ENCODE measurements at places on chromosomes 16 and 17.

DNA sequence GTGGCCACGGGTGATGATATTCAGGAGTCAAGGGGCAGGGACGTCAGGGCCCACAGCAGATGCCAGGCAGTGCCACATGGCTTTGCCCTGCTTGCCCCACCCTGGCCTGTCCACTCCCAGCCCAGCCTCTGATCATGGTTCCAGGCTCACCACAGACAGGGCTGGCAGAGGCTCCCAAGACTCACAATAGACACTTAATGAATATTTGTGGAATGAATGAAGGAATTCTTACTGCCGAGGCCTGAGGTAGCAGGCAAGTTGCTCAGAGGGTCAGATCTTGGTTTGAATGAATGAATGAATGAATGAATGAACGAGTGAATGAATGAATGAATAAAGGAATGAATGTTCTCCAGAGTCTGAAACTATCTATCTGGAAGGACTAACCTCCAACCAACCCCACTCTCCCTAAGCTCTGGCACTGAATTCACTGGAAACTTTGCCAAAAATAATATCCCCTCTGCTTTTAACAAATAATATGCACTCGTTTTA is 60.9 kb downstream of the RAI1 start:
- no peak for DNase-seq

GRCh38 chr16:50197582-50197981 is 44.5 kb downstream of the TENT4B start:
- no peak for DNase-seq

GRCh38 chr17:79423811-79424465 is 186.9 kb downstream of the RBFOX3 start:
- DNase-seq, result no peak

DNA sequence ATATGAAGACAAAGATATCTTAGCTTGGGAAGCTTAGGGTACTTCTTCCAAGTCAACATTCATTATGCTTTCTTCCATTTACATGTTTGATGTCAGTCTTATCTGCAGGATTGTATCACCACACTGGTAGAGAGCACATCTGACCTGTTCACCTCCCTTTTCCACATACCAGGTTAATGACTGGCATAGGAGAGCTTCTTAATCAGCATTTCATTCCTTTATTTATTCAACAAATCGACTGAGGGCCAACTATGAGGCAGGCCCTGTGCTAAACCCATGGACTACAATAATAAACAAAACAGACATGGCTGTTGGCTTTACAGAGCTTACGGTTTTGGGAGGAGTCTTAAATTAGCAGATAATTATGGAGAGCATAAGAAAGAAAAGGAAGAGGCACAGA is 378.1 kb upstream of the CDH11 start:
- DNase-seq, result no peak

DNA sequence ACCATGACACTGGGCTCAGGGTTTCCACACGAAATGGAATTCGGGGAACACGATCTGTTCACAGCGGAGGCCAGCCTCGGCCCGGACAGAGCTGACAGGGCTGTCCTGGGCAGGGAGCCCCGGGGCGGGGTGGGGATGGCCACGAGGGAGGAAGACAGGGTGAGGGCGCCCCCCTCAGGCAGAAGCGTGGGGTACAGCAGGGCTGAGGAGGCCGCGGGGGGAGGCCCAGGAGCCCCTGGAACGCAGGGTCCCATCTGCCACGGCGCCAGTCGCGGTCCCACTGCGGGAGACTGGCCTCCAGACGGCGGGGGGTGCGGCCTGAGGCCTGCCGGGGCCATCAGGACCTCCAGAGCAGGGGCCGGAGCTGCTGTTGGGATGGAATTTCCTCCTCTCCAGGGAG is 75.9 kb downstream of the LMF1 start:
- DNase-seq, result no peak

DNA sequence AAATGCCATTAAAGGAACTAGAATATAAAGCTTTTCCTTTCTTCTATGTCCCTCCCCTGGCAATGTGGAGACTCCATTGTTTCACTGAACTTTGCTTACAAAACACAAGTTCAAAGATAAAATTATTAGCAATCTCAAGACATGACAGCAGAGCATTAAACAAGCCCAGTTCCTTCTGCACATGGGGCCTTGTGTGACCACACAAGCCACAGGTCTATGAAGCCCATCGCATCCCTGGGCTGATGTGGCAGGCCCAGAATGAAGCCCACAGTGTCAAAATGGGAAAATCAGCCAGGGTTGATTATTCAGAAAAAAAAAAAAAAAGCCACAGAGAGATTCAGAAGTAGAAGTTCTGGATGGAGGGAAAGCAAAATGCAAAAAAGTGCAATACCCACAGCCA is 12.9 kb upstream of the SLC39A11 start:
- DNase-seq, result no peak

- DNase-seq, result no peak
These were observed 6.1 kb upstream of the CDR2 start for GRCh38 chr16:22380529-22380928.

GRCh38 chr17:21283482-21284318 is 811 bp upstream of the MAP2K3 start:
- no peak for DNase-seq

- DNase-seq, result no peak
These were observed 378.7 kb upstream of the ZFHX3 start for GRCh38 chr16:73426433-73427160.

GRCh38 chr16:19132898-19133297 is 19.1 kb downstream of the ITPRIPL2 start:
- no peak for DNase-seq
